ENCODE measurements at places on chromosomes 5 and 9.

- no peak for DNase-seq
These were observed 42.7 kb downstream of the WDR36 start for GRCh38 chr5:111134864-111135263.

DNA sequence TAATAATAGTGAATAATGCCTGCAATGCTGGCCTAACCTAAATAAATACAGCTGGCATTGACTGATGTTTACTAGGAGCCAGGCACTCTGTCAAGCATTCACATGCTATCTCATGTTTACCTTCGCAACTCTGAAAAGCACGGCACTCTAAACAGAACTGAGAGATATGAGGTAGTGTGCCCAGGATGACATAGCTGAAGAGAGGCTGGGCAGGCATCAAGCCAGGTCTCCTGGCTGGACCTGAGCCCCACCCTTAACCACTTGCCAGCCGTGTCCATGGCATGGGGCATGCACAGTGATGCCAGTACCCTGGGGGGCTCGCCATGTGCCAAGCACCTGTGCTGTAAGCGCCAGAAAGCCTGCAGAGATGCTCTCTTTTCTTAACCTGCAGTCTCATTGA, 119.4 kb upstream of the MVB12B start:
- DNase-seq, result no peak

DNA sequence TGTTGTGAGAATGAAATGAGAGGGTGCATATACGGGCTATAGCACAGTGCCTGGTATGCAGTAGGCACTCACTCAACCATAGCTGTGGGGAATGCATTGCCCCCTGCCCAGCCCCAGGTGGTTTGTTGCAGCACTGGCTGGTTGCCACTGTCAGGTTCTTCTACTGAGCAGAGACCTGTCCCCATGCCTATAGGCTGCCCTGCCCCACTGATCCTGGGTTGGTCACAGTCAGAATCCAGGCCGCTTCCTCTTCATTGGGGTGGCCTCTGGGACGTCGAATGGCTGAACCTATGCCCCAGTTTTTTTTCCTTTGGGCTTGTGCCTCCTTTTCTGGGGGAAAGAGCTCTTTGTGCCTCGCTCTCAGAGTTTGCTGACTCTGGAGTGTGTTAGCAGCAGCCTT, 74.6 kb downstream of the RGS3 start:
- no peak for DNase-seq

DNA sequence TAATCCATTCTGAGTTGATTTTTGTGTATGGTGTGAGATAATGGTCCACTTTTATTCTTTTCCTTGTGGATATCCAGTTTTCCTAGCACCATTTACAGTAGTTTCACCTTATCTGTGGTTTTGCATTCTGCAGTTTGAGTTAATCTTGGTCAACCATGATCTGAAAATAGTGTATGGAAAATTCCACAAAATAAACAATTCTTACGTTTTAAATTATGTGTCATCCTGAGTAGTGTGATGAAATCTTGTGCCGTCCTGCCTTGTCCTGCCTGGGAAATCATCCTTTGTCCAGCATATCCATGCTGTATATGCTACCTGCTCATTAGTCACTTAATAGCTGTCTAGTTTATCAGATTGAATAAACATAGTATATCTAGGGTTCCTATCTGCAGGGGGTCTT, 42.1 kb downstream of the CDC42SE2 start:
- DNase-seq, result peak; percentile 13

GRCh38 chr5:122366501-122366900, 54.5 kb downstream of the SNCAIP start:
- no peak for DNase-seq

DNA sequence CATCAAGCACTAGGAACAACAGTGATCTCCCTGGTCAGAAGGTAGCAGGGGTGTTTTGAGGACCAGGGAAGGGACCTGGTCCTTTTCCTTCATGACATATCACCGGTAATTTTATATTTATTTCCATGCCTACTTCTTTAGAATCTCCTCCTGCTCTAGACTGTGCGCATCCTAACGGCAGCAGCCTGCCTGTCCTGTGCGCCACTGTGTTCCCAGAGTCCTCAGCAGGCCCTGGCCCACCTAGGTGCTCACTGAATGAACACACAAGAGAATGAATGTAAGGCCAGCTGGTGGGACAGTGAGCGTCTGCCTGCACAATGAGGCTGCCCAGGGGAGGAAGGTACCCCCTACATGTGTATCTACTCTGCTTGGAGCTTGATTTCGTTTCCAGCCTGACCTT, 51.5 kb downstream of the C5orf15 start:
- DNase-seq, result no peak

GRCh38 chr5:67435032-67435431, 238.4 kb upstream of the CD180 start:
- no peak for DNase-seq

DNA sequence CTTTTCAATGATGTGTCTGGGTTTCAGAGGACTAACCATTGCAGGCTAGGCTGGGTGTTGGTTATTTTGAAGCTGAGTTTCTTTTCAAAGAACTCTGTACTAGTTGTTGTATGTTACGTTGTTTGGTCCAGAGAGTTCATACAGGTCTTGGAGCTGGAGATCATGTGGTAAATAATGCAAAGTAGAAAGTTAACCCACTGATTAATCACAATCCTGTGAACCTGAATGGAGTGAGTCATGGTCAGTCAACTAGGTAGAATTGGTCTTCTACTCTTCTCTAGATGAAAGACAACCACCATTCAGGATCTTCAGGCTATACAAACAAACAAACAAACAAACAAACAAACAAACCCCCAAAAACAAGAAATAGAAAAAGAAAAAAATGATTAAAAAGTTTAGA, 388.9 kb upstream of the ACTBL2 start:
- DNase-seq, result no peak

DNA sequence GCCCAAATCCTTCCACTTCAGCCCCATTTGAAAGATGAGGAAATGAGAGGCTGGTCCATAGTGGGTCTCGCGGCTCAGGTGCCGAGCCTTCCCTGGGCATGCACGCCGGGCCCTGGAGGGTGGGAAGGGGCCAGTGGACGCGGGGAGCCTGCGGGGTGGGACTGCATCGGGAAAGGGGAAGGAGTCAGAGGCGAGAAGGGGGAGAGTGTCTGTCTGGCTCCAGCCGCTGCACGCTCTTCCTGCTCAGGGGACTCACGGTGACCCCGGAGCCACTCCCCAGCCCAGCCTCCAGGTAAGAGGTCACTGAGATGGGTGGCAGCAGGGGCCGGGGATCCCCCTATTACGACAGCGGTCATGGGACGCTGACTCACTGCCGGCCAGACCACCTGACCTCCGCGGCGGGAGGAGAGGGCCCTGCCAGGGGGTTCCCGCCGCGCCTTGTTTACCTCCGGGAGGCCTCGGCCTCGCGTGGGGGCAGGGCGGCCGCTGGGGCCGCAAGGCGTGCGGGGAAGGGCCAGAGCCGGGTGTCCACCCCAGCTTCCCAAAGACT, 1.9 kb upstream of the SQSTM1 start:
- peak; percentile 98 for DNase-seq

DNA sequence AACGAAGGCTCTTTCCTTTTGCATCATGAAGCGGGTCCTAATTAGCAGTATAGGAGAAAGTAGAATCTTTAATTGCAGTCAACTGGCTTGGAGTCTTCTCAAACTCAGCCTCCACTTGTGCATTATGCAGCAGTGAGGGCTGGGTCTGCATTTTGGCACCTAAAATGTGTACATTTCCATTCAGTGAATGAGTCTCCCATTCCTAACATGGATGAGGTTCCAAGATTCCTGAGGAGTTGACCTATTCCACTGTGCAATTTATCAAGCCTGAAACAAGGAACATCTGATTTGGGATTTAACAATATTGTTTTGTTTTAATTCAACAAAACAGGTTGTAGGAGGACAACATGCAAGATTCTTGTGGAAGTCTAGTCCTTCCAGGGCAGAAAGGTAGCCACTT, 171.8 kb upstream of the S1PR3 start:
- no peak for DNase-seq

DNA sequence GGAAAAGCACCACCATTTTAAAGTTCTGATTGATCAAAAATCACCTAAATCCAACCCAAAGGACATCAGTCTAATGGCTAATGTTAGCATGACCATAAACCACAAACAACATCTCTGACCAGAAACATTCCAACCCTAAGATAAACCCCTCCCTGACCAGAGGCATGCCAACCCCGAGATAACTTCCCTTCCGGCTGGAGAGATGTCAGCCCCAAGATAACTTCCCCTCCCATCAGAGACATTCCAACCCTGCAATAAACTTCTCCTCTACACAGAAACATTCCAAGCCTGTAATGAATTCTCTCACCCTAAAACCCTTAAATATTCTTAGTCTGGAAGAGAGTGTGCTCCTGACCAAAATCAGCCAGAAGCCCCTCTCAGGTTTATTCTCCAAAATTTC, 364.3 kb downstream of the KCNN2 start:
- DNase-seq, result no peak

DNA sequence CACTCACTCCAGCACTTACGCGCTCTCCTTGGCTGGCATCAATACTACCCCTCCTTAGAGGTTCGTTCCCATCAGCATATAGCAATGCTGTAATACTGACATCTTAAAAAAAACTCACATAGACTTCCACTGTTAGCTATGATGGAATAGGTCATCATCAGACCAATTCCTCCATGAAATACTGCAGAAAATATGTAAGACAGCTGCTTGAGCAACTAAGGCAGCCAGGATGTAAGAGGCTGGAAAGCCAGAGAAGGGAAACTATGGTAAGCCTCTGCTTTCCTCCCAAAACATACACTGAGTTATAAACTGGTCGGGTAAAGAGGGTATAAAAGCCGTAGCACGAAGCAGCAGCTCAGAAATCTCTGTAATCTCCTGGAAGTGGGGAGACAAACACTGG, 33.5 kb downstream of the AUH start:
- no peak for DNase-seq

DNA sequence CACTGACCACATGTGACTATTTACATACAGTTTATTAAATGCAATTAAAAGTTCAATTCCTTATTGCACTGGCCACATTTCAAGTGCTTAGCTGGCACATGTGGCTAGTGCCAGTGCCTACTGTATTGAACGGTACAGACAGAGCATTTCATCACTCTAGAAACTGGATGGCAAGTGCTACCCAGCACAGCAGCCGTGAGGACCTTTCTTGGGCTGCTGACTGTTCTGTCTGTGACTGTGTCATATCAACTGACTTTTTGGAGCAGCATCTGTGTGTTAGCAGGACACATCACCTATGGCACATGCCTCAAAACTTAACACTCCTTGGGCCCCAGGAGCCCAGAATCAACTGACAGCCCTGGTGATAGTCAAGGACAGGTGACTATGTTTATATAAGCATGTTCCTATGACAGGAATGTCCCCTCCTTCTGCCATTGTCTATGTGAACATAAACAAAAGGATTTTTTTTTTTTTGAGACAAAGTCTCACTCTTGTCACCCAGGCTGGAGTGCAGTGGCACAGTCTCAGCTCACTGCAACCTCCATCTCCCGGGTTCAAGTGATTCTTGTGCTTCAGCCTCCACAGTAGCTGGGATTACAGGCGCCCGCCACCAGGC, 8.9 kb downstream of the IRF1 start:
- DNase-seq, result no peak

DNA sequence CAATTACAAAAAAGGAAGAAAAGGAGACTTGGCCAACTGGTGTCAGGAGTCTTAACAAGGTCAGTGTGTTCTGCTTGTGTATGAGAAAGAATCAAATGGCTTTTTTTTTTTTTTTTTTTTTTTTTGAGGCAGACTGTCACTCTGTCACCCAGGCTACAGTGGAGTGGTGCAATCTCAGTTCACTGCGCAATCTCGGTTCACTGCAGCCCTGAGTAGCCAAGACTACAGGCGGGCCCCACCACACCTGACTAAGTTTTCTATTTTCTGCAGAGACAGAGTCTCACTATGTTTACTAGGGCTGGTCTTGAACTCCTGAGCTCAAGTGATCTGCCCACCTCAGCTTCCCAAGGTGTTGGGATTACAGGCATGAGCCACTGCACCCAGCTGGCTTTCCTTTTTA, 3.1 kb upstream of the IL7R start:
- no peak for DNase-seq

DNA sequence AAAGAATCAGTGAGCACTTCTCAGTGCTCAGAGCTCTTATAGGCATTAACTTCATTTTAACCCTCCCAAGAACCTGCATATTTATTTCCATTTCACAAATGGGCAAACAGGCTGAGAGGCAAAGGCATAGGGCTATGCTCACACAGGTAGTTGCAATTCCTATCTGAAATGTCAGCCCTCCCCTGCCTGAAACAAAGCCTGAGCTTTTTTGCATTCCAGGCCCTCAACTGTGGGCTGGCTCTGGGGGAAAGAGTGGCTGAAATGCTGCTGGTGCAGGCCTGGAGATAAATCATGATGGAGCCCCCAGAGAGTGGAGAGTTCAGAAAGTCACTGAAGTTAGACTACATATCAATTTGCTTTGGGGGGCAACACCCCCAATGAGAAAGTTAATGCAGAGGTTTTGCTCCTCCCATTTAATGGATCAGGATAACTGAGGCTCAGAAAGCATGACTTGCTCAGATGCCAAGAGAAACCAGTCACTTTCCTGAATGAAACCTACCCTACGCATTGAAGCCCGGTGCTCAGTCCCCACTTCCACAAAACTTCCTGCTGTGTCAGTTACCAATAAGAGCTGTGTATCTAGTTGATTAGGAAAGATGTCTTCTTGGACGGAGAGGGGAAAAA, 5.6 kb downstream of the DRD1 start:
- no peak for DNase-seq

DNA sequence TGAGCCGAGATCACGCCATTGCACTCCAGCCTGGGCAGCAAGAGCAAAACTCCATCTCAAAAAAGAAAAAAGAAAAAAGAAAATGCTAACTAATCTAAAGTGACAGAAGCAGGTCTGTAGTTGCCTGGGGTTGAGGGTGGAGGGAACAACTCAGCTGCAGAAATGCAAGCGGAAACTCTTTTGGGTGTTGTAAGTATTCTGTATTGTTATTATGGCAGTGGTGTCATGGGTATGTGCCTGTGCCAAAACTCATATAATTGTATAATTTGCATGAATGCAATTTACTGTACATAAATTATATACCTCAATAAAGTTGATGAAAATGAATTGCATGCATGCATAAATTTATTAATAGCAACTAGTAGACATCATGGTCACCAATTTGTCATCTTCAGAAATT, 23.0 kb upstream of the RPS23 start:
- no peak for DNase-seq

DNA sequence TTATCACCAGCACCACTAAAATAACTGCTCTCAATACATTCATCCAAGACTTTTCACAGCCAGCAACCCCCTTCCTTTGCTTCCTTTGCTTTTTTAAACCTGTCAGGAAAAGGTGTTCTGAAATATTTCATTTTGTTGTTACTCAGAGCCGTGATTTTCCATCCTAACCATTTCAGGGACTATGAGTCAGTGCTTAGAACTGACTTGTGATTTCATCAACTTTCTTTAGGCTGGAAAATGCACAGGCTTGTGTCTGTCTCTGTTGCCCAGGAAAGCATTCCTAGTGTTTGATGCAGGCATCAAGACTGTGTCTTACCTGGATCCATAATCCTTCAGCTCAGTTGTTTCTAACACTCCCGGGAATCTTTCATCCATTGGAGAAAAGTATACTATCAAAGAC, 805.6 kb downstream of the BRINP1 start:
- DNase-seq, result no peak

DNA sequence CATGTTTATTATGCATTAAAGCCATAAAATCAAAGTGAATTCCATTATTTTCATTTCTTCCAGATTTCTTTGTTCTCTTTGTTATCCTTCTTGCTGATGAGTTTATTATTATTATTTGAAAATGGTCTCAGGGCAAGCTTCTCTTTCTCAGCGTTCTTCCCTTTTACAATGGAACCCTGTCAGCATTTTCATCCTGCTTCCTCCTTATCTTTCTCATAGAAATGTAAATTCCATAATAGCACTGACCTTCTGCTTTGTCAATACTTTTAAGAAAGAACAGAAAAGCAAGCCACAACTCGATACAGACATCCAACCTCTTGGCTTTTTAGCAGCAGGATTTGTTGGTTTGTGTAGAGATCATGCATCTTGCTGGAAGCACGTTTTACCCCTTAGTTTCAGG, 114.0 kb upstream of the BASP1 start:
- DNase-seq, result no peak

All from Daoy (cell line).